ENCODE measurements at places on chromosomes 2 and 18.

DNA sequence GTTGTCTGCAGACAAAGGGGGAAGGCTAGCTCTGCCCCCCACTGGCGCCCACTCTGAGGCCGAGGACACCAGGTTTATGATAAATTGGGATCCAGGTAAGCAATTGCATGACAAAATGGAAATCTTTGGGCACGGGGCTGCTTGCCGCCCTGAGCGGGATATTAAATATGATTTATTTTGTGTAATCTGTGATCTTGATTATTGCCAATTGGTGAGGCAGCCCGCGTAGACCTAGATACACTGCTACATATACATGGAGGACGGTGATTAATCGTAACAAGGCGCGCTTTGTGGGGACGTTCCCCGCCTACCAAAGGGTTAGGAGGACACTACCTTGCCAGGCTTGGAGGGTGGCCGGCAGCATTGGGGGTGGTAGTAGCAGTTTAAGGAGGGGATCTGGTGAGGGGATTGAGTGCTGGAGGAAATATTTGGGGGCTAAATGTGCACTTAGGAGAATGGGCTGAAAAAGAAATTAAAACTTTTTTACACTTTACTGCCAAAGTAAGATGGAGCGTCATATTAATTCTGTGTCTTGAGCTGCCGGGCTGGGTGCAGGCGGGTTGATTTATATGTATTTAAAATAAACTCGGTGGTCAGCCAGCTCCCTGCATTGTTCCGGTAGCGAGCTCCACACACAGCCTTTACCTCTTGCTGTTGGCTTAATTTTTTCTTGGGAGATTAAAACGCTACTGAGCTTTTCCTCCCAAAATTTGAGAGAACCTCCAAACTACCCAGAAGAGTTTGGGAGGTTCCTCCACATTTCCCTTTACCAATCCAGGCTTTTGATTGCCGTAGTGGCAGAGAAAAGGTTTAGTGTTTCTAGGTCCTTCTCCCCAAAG lies 4.1 kb downstream of the HOXD3 start:
- no peak overlapping the region for H3K27ac ChIP-seq
- no peaks in the 10 kb centered on the region for H3K4me1 ChIP-seq
- DNase-seq: no peak
- H3K4me3 ChIP-seq: no peak overlapping the region
- peaks cover 8% of the 10 kb centered on the region for H3K27me3 ChIP-seq
- H3K36me3 ChIP-seq: no peaks in the 10 kb centered on the region

GRCh38 chr18:1578505-1578904 lies 673.8 kb downstream of the ADCYAP1 start:
- no peak overlapping the region for H3K4me3 ChIP-seq
- H3K27me3 ChIP-seq: no peaks in the 10 kb centered on the region
- H3K27ac ChIP-seq: no peak overlapping the region

DNA sequence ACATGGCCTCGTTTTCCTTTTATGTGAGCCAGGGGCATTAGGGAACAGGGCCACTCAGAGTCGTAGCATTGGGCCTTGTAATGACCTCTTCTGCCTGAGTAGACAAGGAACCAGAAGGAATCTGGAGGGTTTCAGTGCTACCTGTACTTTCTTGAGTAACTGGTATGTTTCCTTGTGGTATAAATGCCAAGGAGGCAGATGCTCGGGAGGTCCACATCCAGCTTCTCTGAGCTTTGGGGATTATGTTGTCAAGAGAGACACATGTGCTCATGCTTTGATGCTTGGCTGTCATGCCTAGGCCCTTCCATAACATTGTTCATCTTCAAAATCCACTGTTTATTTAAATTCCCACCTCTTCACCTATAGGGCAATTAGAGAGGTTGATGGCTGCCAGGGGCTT lies 26.3 kb downstream of the FOSL2 start:
- no peak for DNase-seq
- H3K4me1 ChIP-seq: no peaks in the 10 kb centered on the region
- H3K27me3 ChIP-seq: no peaks in the 10 kb centered on the region
- H3K4me3 ChIP-seq: no peak overlapping the region
- H3K27ac ChIP-seq: no peak overlapping the region

DNA sequence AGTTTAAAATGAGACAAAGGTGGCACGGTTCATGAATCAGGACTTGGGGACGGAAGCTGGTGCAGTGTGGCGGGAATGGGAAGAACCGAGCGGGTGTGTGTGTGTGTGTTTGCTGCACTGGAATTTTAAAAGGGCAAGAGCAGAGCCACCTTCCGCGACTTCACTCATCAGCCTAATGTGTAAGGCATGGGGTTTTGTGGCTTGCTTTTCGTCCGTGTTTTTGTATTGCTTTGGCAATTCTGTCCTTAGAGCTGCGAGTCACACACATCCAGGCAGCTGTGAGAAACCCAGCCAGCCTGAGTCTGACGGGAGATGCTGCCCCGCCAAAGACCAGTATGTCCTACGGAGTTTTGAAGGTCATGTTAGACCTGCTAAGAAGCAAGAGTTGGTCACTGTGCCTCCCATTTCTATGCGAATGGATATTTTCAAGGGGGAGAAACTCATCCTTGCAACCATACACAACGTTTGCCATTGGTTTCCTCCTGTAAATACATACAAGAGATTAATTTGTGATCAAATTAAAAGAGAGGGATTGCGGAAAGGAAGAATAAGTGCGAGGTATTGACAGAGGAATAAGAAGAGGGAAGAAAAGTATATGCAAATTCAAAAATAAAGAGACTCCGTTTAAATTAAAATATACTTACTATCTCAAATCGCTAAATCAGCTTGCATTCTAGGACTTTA lies 665 bp upstream of the CACNB4 start:
- no peaks in the 10 kb centered on the region for H3K36me3 ChIP-seq
- H3K27ac ChIP-seq: no peak overlapping the region
- H3K4me1 ChIP-seq: no peaks in the 10 kb centered on the region

GRCh38 chr2:151315381-151315903 lies 26.0 kb upstream of the NMI start:
- H3K27me3 ChIP-seq: no peaks in the 10 kb centered on the region
- no peak overlapping the region for H3K27ac ChIP-seq
- no peaks in the 10 kb centered on the region for H3K36me3 ChIP-seq
- no peak overlapping the region for H3K4me3 ChIP-seq

GRCh38 chr2:222319586-222320435 lies 21.0 kb upstream of the PAX3 start:
- no peaks in the 10 kb centered on the region for H3K36me3 ChIP-seq
- peak; percentile 70 for DNase-seq
- peak overlapping the region; percentile 65 for H3K4me3 ChIP-seq

- H3K4me3 ChIP-seq: no peak overlapping the region
- no peaks in the 10 kb centered on the region for H3K27me3 ChIP-seq
- no peak overlapping the region for H3K27ac ChIP-seq
These were observed 49.6 kb downstream of the FRZB start for GRCh38 chr2:182816866-182817265.

- no peak overlapping the region for H3K27ac ChIP-seq
- H3K4me3 ChIP-seq: no peak overlapping the region
- no peak for DNase-seq
These were observed 281.3 kb downstream of the AGPS start for GRCh38 chr2:177673602-177674595.

- H3K27me3 ChIP-seq: no peaks in the 10 kb centered on the region
- no peaks in the 10 kb centered on the region for H3K4me1 ChIP-seq
- no peak for DNase-seq
- H3K36me3 ChIP-seq: no peaks in the 10 kb centered on the region
- no peak overlapping the region for H3K27ac ChIP-seq
These were observed 106.5 kb downstream of the COL6A3 start for GRCh38 chr2:237307474-237307873.

DNA sequence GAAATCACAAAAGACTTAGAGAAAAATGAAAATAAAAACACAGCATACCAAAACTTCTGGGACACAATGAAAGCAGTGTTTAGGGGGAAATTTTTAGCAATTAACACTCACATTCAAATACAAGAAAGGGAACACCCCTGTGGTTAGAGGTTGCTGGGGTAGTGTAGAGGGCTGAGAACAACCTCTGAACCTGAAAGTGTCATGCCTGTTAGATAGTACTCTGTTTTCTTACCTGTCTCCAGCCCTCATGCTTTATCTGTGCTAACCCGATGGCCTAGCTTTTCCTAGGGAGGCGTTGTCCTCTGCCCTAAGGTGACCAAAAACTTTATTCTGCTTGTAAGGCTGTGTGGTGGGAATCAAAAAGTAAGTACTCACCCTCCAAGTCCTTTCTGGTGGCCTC lies 122.6 kb upstream of the OTX1 start:
- no peaks in the 10 kb centered on the region for H3K27me3 ChIP-seq
- DNase-seq: no peak
- no peaks in the 10 kb centered on the region for H3K4me1 ChIP-seq

GRCh38 chr18:7066965-7067555 lies 50.5 kb downstream of the LAMA1 start:
- H3K36me3 ChIP-seq: no peaks in the 10 kb centered on the region
- no peak overlapping the region for H3K4me3 ChIP-seq
- H3K27ac ChIP-seq: no peak overlapping the region
- no peak for DNase-seq
- H3K27me3 ChIP-seq: no peaks in the 10 kb centered on the region

GRCh38 chr2:141957827-141958450 lies 172.9 kb downstream of the LRP1B start:
- H3K27me3 ChIP-seq: no peaks in the 10 kb centered on the region
- no peaks in the 10 kb centered on the region for H3K36me3 ChIP-seq
- H3K4me1 ChIP-seq: no peaks in the 10 kb centered on the region
- H3K27ac ChIP-seq: no peak overlapping the region
- no peak overlapping the region for H3K4me3 ChIP-seq

GRCh38 chr2:236171181-236171679 lies 3.0 kb upstream of the GBX2 start:
- H3K27me3 ChIP-seq: peaks cover 58% of the 10 kb centered on the region
- no peak overlapping the region for H3K4me3 ChIP-seq
- no peaks in the 10 kb centered on the region for H3K36me3 ChIP-seq
- H3K27ac ChIP-seq: no peak overlapping the region

- H3K4me3 ChIP-seq: no peak overlapping the region
- no peaks in the 10 kb centered on the region for H3K4me1 ChIP-seq
- no peak for DNase-seq
- no peaks in the 10 kb centered on the region for H3K27me3 ChIP-seq
- H3K36me3 ChIP-seq: no peaks in the 10 kb centered on the region
- no peak overlapping the region for H3K27ac ChIP-seq
These were observed 17.4 kb downstream of the OSBPL1A start for GRCh38 chr18:24380163-24380747.

GRCh38 chr18:74828200-74828599 lies 230.5 kb downstream of the ZNF407 start:
- peaks cover 17% of the 10 kb centered on the region for H3K4me1 ChIP-seq
- no peak overlapping the region for H3K27ac ChIP-seq
- H3K4me3 ChIP-seq: no peak overlapping the region
- H3K27me3 ChIP-seq: no peaks in the 10 kb centered on the region
- no peaks in the 10 kb centered on the region for H3K36me3 ChIP-seq

DNA sequence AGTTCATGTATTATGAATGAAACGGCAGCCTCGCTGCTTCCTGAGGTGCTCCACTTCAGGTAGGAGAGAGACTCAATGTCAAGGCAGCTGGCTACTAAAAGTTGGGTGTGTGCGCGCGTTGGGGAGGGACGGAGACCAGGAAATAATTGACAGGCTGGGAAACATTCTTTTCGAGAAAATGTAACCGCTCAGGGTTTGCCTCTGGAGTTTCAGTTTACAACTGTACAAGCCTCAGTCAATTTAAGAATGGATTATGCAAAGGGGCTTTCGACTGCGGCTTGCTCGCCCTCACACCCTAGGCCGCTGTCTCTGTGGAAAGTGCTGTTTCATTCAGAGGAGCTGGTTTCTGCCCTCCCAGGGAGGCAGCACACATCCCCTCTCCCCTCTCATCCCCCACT lies 4.4 kb upstream of the SPRED2 start:
- DNase-seq: peak; percentile 89
- peaks cover 20% of the 10 kb centered on the region for H3K4me1 ChIP-seq
- H3K36me3 ChIP-seq: no peaks in the 10 kb centered on the region

DNA sequence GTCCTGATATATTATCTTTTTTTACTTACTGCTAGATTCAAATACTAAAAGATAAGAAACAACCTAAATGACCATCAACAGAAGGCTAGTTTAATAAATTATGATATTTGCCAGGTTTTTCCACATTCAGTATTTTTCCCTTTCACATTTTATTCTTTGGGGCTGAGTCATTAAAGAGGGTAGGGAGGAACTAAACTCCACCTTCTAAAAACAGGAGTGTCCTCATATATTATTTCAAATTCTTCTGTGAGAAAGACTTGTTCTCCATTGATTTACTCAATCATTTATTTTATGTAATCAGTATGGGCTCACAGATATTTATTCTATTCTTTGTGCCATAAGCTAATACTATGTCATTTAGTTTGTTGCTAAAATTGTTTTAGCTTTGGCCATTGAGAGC lies 9.0 kb downstream of the HDHD2 start:
- no peaks in the 10 kb centered on the region for H3K27me3 ChIP-seq
- H3K4me1 ChIP-seq: no peaks in the 10 kb centered on the region
- no peak overlapping the region for H3K27ac ChIP-seq
- no peaks in the 10 kb centered on the region for H3K36me3 ChIP-seq
- H3K4me3 ChIP-seq: no peak overlapping the region

GRCh38 chr2:154914561-154914960 lies 216.1 kb downstream of the KCNJ3 start:
- no peaks in the 10 kb centered on the region for H3K36me3 ChIP-seq
- H3K27me3 ChIP-seq: no peaks in the 10 kb centered on the region
- H3K4me3 ChIP-seq: no peak overlapping the region
- no peak for DNase-seq

DNA sequence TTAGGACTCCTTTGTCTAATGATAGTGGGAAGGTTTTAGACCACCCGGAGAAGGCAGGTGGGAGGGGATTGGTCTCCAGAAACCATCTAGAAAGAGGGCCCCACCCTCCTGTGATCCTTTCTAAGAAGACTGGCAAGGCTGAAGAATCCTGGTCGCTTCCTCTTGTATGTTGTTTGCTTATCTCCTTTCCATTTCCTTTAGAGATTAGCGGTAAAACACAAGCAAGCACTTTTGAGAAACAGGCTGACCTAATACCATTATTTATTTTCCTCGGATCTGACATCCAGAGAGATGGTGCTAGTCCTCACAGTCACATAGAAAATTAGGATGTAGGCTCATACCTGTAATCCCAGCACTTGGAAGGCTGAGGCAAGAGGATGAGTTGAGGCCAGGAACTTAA lies 45.2 kb upstream of the SPRED2 start:
- no peaks in the 10 kb centered on the region for H3K36me3 ChIP-seq
- H3K4me3 ChIP-seq: no peak overlapping the region
- H3K4me1 ChIP-seq: no peaks in the 10 kb centered on the region
- no peaks in the 10 kb centered on the region for H3K27me3 ChIP-seq

GRCh38 chr18:22640281-22640842 lies 222.6 kb upstream of the CTAGE1 start:
- no peaks in the 10 kb centered on the region for H3K36me3 ChIP-seq
- no peak for DNase-seq
- H3K27ac ChIP-seq: no peak overlapping the region
- H3K4me3 ChIP-seq: no peak overlapping the region
- H3K27me3 ChIP-seq: no peaks in the 10 kb centered on the region

DNA sequence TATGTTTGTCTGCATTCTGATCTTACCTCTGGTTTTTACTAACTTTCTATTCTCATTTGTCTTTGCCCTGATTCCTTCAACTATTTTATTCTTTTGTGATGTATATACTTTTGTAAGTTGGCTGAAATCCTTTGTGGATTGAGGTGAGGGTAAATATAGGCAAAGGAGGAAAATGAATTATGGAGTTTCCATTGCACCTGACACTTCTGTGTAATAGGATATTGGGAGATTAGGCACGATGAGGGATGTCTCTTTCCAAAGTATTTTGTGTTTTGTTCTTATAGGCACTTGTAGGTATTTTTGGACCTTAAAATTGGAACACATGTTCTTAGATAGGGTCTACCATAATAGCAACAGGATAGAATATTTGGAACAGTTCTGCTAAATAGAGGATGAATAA lies 76.4 kb downstream of the HRH4 start:
- no peaks in the 10 kb centered on the region for H3K27me3 ChIP-seq
- H3K4me3 ChIP-seq: no peak overlapping the region
- H3K4me1 ChIP-seq: no peaks in the 10 kb centered on the region

Measured in MM.1S (cell line).